ENCODE measurements at places on chromosomes 12 and 14.

DNA sequence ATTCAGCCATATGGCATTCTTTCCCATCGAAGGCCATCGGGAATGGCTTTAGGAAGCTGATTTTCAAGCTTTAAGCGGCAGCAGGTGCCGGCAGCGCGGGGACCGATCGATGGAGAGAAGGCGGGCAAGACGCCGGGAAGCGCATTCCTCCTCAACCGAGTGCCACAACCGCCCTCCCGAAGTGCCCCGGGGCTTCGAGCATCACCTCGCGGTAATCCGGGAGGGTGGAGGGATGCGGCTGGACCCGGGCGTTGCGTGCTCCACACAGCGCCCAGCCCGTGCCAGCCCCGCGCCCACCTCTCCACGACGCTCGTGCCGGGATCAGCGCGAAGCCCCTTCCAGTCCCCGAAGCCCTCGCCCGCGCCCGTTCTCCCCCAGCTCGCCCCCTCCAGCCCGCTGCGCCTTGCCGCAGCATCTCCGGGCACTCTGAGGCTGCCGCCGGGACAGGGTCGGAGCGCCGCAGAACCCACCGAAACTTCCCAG is 3.2 kb downstream of the USP44 start:
- DNase-seq, result peak; percentile 79

DNA sequence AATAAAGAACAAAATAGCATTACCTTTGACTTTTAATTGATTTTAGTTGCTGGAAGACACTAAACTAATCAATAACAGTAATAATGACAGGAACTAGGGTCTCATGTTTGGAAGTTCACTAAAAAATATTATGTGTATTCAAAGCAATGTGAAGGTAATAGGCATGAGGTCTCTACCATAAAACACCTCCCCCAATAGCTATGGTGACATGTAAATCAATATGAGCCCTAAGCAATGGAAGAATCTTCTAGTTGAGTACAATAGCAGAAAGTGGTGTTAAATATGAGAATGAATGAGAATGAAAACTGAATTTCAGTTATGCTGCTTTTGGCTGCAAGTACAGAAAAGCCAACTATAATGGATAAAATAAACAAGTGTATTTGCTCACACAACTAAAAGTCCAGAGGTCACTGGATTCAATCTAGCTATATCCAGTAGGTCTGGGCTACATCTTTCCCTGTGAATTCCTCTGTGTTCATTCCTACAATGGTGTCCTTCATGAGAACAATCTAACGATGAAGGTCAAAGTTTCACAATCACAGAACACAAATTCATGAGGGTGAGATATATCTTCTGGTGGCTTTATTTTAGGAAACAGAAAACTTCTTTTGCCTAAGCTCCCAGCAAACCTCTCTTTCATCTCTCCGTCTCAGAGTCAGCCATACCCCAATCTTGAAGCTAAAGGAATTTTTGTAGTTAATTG is 728.0 kb downstream of the FSCB start:
- DNase-seq, result no peak

GRCh38 chr14:96502621-96503305 is 581 bp downstream of the PAPOLA start:
- no peak for DNase-seq

DNA sequence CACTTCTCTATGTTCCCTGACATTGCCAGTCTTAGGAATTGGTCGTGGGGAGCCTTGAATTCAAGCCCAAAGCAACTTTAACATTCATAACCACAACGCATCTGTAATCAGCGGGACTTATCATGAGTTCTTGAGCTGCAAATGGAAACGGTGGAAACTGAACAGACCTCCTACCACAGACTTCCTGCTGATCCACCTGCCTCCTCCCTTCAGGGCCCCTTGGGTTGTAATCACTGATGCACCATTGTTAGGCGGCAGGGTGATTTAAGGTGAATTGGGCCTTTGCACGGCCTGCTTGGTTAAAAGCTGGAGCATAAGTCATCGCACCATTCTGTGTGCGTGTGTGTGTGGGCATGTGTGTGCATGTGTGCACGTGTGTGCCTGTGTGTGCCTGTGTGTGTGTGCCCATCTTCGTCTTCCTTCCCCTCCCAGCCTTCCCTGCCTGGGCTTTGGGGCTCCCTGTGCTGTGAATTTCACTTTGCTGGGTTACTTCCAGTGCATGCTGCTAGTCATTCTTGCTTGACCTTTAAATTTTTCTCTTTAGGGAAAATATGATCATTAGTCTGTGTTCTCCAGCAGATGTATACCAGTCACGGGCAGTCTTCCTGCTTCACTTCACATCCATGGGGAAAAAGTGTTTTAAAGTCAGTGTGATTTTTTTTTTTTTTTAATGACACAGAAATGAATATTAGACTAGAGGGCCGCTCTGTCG is 29.1 kb downstream of the CHST11 start:
- no peak for DNase-seq

GRCh38 chr14:105144666-105145380 is 23.8 kb downstream of the JAG2 start:
- DNase-seq, result no peak

DNA sequence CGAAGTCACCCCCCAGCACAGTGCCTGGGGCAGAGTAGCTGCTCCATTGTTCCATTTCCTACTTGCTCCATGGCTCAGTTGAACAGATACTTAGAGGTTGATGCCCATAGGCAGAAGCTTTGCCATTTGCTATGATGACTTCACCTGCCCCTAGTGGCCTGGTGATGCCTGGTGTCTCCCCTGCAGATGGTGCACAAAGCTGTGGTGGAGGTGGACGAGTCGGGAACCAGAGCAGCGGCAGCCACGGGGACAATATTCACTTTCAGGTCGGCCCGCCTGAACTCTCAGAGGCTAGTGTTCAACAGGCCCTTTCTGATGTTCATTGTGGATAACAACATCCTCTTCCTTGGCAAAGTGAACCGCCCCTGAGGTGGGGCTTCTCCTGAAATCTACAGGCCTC is 10.6 kb downstream of the SERPINA5 start:
- no peak for DNase-seq

GRCh38 chr14:68470361-68470760 is 322.5 kb downstream of the ZFP36L1 start:
- no peak for DNase-seq

DNA sequence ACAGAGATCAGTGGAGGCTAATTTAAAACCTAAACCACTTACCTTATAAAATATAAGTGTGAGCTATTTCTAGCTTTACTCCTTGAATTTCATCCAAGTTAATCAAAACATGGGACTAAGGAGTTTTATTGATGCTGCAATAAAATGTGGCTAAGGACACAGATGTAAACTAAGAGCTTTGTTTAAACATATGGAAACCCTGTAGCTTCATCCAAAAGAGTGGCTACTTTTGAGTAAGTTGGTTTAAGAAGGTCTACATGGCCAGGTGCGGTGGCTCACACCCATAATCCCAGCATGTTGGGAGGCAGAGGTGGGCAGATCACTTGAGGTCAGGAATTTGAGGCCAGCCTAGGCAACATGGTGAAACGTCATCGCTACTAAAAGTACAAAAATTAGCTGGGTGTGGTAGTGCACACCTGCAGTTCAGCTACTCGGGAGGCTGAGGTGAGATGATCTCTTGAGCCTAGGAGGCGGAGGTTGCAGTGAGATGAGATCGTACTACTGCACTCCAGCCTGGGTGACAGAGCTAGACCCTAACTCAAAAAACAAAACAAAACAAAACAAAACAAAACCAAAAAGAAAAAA is 40.4 kb downstream of the TCHP start:
- no peak for DNase-seq

DNA sequence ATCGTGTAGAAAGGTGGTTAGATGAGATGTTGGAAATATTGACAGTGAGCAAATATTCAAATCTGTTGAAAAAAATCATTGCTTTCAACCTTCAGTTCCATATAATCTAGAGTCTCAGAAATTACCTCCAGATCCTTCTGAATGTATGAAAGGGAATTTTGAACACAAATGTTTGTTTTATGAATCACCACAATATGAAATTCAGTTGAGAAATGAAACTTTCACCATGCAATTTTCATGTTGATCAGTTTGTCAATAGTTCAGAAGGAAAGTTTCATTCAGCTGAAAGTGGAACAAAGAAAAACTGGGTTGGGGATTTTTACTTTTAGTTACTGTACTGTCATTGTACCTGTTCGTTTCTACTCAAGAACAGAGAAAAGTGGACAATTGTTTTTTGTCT is 953.6 kb downstream of the SLC6A15 start:
- no peak for DNase-seq

- no peak for DNase-seq
Measured at GRCh38 chr14:75628816-75629215, 31.9 kb downstream of the ERG28 start.

DNA sequence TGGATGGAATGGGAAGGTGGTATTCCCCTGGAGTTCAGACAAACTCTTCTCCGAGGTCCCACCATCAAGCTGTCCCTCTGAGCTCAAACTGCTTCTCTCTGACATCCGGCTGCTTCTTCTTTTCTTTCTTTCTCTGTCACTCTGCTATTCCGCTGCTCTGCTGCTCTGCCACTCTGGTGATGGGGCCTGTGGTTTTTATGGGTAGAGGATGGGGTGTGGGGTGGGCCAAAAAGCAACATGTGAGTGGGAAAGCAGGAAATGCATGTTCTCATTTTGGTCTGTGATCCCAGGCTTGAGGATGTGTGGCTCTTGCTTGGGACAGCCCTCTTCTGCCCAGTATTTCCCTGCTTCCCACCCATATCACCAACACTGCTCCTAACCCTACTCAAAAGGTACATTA is 30.6 kb downstream of the CLECL1 start:
- DNase-seq, result no peak

DNA sequence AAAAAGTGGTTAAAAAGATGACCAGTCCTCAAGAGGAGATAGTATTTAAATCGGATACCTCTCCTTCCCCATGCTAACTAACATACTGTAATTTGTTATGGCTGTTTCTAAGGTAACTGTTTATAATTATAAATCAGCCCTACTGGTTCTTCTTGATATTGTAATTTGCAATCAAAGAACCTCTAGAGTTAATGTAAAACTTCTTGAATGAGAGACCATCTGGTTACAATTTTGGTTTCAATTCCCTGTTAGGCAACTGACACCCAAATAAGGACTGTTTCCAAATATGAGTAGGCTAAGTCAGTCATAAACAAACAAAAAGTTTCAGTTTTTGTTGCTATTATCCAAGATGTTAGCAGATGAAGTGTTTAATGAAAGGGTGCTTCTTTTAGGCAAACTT is 120.2 kb upstream of the DNM1L start:
- no peak for DNase-seq

- no peak for DNase-seq
Measured at GRCh38 chr12:54025499-54026405, 2.5 kb upstream of the HOXC6 start.

GRCh38 chr14:99476864-99477263 is 3.8 kb downstream of the SETD3 start:
- no peak for DNase-seq

GRCh38 chr14:56796259-56796658 is 14.0 kb downstream of the OTX2 start:
- DNase-seq, result no peak

GRCh38 chr14:50763382-50764007 is 67.5 kb downstream of the NIN start:
- DNase-seq, result no peak

DNA sequence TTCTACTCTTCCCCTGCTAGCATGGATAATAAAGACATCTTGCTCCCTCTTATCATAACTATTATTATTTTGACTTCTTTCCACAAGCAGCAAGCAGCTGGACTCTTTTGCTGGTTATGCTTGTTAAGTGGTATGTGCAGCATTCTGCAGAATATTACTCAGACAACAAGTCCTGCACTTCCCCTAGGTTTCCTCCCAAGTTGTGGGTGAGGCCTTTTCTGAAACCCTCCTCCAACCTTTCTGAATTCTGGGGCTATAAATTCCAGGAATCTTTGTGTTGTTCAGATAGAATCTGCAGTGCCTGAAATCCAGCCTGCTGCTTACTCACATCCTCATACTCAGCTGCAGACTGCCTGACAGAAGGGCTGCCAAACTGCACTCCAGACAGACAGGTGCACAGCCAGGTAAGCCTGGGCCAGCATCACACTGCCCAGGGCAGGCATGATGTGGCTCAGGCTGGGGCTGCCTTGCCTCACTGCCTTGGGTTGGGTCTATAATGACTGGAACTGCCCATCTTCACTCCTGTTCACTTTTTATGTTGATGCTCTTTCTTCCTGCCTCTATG is 6.2 kb upstream of the DHRS2 start:
- no peak for DNase-seq

GRCh38 chr12:113835896-113836295 is 130.2 kb downstream of the RBM19 start:
- no peak for DNase-seq

Measured in activated CD8-positive, alpha-beta memory T cell treated with anti-CD3 and anti-CD28 coated beads for 24 hours (primary cell).